ENCODE measurements at places on chromosomes 2 and 18.

- DNase-seq = no peak
Observed at GRCh38 chr2:226496273-226496550, 303.4 kb downstream of the IRS1 start.

- no peak for DNase-seq
Observed at GRCh38 chr18:56568986-56569385, 69.4 kb downstream of the TXNL1 start.

DNA sequence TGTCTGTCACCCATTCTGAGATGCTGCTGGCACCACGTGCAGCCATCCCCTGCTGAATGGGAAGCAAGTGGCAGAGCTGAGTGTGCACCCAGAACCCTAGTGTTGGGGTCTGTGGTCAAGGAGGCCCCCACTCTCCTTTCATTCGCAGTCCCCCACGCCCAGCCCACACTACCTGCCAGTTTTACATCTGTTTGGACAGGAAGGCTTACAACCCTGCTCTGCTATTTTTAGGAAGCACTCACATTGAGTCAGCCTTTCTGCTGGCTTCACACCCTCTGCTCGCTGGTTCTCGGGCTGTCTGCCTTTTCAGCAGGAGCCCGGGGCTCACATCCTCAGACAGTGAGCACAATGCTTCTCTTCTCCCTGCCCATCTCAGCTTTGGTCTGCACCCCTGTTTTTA, 10.7 kb upstream of the ADCY3 start:
- peak; percentile 26 for DNase-seq

- no peak for DNase-seq
Observed at GRCh38 chr2:177430411-177430810, 37.8 kb downstream of the AGPS start.

DNA sequence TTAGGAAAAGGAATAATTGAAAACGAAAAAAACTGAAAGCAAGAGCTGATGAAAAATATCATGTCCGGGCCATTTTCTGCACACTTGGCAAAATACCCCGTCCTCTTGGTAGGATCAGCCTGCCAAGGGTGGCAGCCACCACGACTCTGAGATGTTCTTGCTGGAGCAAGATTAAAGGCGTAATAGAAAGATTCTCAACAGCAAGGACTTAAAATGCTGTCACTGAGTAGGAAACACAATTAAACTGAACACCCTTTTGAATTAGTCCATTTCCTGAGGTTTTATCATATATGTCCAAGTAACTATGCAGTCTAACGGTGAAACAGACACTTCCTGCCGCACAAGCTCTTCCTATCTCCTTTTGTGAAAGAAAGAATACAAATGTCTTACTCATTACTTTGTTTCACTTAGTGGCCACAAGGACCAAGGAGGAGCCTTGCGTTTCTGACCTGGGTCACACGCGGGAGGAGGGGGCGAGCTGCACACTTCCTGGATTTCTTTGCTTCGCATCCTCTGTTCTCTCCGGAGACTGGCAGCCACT, 222.7 kb downstream of the PIEZO2 start:
- no peak for DNase-seq

DNA sequence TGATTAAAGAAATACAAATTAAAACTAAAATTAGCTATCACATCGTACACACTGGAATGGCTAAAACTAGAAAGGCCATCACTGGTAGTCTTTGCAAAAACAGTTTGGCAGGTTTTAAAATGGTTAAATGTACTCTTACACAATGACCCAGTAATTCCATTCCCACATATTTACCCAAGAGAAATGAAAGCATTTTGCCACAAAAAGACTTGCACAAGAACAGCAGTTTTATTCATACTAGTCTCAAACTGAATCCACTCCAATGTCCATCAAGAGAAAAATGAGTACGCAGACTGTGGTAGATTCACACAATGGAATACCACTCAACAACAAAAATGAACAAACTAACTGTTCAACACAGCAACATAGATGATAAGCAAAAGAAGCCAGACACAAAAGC, 29.1 kb downstream of the SP140L start:
- no peak for DNase-seq

GRCh38 chr18:51753365-51754057, 556.0 kb upstream of the MEX3C start:
- no peak for DNase-seq

DNA sequence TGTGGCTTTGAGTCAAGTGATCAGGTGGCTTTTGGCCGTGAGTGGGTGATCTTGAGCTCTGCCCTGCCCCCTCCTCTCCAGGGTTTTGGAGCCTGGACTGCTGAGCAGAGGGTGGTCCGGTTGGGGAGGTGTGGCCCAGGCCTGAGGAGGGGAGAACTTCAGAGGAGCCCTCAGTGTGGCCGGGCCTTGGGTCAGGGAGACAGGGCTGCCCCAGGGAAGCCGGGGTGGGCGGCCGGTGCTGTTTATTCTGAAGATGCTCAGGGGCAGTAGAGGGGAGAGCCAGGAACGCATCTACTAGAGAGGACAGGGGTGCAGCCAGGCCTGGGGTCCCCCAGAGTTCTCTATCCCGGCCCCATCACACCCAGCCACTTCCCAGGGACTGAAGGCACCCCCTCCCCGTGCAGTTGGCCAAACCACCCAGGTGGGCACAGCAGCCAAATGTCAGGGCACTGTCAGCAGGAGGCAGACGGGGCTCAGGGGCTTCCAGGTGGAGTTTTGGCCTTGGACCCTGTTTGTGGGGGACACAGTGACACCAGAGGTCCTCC, 963 bp downstream of the ERFE start:
- DNase-seq = no peak

- DNase-seq = no peak
Observed at GRCh38 chr2:233213011-233213410, 38.5 kb upstream of the ATG16L1 start.

DNA sequence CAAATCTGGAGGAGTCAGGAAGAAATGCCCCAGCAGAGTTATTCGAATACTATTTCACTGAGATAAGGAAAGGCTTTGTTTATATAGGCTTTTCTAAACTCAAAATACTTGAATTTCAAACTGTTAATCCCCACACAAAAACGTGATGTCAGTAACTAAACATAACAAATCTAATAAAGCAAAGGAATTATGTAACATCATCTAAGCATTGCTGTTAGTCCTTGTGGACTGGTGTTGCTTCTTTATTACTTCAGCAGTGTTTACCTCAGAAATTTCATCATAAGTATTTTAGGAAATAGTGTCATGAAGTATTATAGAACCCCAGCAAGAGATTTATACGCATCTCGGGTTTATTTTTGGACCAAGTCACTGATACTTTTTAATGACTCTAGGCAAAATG, 19.7 kb upstream of the SANBR start:
- DNase-seq = no peak

DNA sequence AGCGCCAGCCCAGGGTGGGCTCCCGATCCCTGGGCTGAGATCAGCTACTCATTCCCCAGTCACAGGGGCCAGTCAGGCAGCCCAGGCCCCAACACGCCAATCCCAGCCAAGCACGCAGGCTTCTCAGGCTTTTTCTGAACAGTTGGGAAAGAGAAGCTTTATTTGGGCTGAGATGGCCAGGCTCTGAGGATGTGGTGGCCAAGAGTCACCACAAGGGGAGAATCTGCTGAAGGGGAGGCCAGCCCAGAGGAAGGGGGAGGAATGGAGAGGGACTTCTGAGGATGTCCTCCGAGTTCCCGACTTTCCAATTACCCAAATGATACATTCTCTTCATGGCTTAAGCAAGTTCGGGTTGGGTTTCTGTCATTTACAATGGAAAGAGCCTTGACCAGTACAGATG, 2.8 kb upstream of the DIPK1C start:
- no peak for DNase-seq

DNA sequence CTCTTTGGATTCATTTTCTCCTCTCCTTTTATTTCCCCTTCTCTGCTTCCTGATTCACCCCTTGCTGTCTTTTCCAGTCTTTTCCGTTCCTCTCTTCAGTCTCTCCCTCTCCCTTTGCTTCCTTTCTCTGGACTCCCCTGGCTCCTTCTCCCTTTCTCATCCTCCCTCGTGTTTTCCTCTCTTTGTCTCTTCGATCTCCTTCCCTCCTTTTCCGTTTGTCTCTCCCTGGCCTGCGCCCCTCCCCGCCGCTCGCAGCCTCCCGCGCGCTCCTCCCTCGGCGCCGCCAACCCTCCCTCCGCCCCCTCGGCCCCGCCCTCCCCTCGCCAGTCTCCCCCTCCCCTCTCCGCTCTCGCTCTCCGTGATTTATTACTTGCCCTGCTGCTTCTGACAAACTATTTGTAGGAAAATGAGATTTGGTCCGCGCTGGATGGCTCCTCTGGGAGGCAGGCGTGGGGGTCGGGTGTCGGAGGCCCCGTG, 46.0 kb upstream of the PAX8 start:
- peak; percentile 16 for DNase-seq

DNA sequence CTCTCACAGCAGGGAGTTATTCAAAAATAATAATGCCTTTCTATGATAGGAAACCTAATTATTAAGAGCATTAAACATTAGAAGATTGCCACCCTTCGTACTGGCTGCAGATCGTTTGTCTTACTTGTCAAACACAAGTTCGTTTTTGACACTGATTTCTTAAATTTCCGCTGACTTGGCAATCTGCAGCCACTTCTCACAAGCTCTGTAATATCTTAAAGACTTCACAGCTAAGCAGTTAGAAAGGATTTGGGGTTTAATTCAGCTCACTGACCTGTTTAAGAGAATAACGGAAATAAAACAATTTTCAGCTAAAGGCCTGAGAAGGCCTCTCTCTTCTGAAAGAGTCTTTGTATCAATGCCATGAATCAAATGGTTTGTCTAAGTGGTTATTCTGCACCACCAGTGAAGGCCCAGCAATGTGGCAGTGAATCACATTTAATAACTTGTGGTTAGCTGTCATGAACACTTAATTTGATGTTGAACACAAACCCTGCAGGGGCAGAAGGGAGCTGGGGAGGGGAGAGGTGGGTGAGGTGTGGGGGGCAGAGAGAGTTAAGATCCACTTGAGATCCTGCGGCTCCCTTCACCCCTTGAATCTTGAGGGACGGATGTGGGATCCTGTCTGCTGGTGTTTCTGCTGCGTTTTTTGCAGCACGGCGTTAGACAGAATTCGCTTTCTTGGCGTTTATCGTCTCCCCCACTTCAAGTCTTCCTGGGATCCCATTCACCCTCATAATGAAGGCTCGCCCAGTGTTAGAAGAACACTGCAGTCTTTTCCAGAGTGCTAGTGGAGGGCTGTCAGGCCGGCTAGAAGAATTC, 145.4 kb upstream of the SATB2 start:
- DNase-seq = no peak

GRCh38 chr18:58288921-58289797, 245.1 kb downstream of the NEDD4L start:
- DNase-seq = no peak

DNA sequence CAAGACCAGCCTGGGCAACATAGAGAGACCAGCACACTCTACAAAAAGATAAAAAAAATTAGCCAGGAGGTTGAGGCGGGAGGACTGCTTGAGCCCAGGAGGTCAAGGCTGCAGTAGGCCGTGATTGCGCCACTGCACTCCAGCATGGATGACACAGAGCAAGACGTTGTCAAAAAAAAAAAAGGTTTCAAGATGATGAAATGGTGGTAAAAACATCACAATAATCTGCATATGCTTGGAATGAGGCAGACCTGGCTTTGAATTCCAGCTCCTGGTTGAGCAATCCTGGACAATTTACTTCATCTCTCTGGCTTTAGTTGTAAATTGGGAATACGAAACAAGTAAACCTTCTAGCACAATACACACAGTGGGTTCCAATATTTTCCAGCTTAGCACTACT, 24.1 kb downstream of the USP40 start:
- no peak for DNase-seq

DNA sequence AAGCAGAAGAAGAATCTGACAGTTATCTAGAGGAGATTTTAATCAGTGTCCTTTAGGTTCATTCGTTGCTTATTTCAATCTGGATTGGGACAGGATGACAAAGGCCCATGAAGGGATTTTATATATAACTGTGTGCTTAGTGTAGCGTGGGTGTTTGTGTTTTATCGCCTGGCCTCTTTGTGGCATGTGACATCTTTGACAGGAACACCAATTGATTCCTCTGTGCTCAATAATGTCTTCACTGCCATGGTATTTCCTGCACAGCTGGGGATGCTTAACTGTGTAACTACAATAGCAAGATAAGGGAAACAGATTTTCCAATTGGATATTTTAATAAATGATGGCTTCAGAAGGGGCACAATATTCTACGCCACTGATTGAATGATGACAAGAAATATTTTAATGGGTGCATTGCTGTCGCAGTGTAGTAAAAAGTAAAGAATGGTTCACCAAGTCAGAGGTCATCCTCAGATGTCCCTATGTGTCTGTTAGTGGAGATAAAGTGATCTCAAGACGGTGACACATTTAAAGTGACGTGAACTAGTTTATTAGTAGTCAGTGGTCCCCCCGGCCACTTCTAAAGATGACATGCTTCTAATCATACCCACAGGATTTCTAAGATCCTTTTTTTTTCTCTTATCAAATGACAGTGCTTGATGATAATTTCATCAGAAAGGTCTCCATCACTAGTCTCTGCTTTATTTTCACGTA, 160.4 kb downstream of the AGAP1 start:
- DNase-seq = no peak

DNA sequence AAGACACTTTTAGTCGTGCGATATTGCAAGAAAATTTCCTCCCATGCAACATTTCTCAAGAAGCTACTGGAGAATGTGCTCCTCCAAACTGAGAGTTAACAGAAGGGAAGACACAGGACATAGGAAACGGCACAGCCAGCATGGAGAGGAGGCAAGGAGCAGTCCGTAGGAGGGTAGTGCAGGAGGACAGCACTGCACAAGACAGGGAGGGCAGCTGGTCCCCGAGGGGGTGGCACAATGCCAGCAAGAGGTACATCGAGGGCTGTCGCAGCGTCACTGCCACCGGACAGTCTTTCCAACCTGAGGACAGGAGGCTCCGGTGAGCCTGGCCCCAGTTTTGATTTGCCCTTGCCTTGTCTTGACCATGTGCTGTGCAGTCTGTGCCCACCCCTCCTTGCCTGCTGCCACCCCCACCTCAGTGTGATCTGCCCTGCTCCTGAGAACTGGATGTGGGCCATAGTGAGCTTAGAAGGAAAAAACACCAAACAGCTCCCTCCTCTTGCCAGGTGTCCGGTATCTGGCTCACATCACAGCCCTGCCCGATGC, 81.6 kb upstream of the LAPTM4A start:
- DNase-seq = no peak

- DNase-seq = no peak
Observed at GRCh38 chr2:224850081-224850480, 133.9 kb upstream of the CCDC195 start.
